GM13977 (cell line): ENCODE measurements at places on chromosomes 5 and 9.

GRCh38 chr5:110817459-110817858, 78.7 kb downstream of the SLC25A46 start:
- no peak for DNase-seq

DNA sequence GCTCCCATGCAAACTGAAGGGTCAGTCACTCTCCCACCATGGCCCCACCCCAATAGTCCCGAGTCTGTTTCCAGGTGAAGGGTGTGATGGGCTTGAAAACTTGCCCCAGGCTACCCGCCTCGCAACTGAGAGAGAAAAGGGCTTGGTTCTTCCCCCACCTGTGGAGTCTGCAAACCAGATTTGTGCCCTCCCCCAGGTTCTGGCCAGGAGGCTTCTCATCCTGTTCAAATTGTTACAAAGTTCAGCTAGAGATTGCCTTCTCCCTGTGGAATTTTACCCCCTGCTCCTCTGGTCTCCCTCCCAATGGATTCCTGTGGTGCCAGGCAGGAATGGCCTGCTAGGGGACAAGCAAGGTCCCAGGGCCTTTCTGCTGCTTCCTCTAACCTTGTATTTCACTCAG, 93.1 kb upstream of the ACO1 start:
- no peak for DNase-seq

GRCh38 chr9:92507005-92507404, 24.7 kb upstream of the ASPN start:
- DNase-seq: no peak

DNA sequence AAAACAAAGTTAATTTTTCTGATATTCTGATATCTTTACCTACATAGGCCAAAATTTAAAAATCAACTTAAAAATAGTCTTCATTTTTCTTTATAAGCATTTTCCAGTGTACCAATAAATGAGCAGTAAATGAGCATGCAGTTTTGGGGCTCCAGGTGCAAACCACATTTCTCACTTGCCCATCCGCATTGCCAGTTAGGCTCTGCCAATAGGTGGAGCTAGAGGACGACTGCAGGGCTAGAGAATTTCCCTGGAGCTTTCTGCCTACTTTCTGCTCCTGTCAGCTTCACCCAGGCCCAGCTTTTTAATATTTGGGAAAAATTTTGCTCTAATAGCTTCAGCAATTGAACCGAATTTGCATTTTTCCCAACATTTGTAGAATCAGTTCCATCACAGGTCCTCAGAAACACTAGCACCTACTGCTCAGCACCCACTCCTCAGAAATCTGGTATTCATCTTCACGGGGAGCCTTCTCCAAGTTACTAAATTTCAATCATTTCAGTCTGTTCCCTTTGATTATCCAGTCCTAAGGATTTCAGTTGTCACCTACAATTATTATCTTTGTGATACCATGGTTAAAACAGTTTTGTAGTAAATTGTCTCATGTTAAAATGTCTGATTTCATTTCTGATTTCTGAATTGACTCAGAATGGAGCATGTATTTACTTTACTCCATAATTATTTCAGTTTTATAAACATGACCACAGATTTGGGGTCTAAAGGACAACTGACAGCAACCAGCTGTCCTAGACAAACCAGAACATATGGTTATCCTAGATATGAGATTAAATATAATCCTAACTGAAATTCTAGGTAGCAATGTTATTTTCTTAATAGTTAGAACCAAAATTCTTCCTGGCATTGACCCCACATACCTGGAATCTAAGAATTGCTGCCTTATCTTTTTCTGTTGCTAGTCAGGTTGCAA, 104.6 kb upstream of the FAM174A start:
- peak; percentile 28 for DNase-seq

DNA sequence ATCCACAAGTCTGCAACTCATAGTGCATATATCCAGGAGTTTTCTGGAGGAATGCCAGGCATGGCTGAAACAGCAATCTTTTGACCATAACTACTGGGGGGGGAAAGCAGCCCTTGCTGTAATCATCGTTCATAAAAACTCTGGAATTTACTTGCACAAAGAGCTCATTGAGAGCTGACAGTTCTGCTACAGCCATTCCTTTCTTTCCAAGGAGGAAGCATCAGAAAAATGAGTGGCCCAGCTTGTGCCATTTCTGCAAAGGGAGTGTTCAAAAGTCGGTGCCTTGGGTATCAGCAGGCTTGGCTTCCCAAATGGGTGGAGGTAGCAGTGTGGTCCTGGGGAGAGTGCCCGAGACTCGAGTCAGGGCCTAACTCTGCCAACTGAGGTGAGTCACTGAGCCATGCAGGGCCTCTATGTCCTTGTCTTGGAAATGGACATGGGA, 101.5 kb downstream of the GCNT1 start:
- DNase-seq: no peak

GRCh38 chr5:167652690-167653089, 638.8 kb upstream of the WWC1 start:
- DNase-seq: no peak

GRCh38 chr5:40578501-40579451, 100.9 kb upstream of the PTGER4 start:
- peak; percentile 15 for DNase-seq

DNA sequence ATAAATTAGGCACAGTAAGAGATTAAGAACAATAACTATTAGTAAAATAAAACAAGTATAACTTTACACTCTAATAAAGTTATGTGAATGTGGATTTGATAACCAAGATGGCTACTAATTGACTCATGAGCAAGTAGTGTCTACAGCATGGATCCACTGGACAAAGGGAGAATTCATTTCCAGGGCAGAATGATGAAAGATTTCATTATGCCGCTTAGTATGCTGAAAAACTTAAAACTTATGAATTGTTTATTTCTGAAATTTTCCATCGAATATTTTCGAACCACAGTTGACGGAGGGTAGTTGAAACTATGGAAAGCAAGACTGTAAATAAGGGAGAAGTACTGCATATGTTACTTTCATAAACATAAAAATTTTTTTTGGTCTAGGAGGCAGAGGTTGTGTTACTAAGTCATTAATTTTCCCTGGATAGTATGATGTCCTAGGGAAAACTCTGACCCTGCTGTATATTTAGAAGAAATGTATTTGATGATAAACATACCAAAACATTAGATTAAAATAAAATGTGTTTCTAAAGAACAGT, 24.9 kb upstream of the TARS1 start:
- DNase-seq: no peak

GRCh38 chr5:118894709-118895108, 93.6 kb downstream of the DTWD2 start:
- DNase-seq: no peak

- DNase-seq: no peak
Observed at GRCh38 chr5:9251379-9251980, 294.4 kb downstream of the SEMA5A start.

GRCh38 chr9:10806868-10807267, 194.1 kb upstream of the PTPRD start:
- no peak for DNase-seq

DNA sequence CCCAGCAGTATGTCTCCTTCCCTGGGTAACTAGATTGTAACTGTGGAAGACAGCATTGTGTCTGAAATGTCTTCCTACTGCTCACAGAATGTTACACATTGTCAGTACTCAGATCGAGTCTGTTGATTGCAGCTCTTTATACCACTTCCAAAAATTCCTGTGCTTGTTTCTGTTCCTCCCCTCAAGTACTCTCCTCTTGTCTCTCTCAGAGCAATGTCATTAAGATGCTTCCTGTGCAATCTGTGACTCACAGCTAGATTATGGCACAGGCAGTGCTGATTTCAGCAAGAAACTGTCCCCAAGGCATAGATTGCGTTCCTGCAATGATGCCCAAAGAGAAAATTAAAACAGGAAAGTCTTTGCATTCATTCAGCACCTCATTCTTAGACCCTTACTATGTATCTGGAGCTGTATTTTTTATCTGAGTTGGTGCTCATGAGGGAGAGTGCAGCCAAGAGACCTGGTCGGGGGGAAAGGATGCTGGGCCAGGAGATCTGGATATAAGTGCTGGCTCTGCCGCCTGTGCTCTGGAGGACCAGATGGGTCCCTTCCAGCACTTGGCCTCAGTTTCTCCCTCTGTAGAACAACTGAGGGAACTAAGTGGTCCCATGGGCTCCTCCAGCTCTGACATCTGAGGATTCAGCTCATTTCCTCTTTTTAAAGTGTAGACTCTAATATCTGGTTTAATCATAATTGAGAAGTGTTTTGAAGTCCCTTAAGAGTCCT, 40.8 kb upstream of the GNPDA1 start:
- DNase-seq: no peak

- DNase-seq: no peak
Observed at GRCh38 chr9:75228893-75229292, 140.6 kb downstream of the OSTF1 start.

DNA sequence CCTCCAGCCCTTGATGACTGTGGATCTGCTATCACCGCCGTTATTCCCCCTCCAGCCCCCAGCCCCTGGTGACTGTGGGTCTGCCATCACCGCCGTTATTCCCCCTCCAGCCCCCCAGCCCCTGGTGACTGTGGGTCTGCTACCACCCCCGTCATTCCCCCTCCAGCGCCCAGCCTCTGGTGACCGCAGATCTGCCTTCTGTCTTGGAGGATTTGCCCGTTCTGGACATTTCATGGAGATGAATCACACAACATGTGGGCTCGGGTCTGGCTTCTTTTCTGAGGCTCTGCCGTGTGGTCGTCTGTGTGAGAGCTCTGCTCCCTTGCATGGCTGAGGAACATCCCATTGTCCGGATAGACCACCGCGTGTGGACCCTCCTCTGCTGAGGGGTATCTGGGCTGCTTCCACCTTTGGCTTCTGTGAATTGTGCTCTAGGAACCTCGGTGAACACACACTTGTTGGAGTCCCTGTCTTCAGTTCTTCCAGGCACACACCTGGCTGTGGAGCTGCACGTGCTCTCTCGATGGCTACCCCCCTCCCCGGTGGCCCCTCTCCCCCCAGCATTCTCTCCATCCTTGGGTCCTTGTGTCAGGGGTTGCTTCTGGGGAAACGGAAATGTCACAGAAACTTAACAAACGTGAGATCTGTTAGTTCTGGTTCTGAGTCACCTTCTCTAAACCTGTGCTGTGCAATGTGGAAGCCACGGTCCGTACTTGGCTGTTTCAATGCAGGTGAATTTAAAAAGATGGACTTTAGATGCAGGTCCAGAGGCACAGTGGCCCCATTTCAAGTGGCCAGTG, 105.3 kb upstream of the COL5A1 start:
- no peak for DNase-seq

- DNase-seq: peak; percentile 54
Observed at GRCh38 chr5:57175551-57176309, 1.9 kb downstream of the GPBP1 start.

DNA sequence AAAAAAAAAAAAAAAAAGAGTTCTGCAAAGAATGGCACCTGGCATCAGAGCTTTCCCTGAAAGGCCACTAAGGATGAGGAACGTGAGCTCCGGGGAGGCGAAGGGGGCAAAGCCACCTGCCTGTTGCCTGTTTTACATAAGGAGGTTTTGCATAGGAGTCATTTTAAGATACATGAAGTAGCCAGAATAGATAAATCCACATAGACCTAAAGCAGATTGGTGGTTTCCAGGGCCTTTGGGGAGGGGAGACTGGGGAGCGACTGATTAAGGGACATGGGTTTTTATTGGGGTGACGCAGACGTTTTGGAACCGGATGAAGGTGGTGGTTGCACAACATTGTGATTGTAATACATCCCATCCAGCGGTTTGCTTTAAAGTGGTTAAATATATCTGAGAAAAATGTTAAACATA, 7.1 kb downstream of the NEK6 start:
- DNase-seq: peak; percentile 75

DNA sequence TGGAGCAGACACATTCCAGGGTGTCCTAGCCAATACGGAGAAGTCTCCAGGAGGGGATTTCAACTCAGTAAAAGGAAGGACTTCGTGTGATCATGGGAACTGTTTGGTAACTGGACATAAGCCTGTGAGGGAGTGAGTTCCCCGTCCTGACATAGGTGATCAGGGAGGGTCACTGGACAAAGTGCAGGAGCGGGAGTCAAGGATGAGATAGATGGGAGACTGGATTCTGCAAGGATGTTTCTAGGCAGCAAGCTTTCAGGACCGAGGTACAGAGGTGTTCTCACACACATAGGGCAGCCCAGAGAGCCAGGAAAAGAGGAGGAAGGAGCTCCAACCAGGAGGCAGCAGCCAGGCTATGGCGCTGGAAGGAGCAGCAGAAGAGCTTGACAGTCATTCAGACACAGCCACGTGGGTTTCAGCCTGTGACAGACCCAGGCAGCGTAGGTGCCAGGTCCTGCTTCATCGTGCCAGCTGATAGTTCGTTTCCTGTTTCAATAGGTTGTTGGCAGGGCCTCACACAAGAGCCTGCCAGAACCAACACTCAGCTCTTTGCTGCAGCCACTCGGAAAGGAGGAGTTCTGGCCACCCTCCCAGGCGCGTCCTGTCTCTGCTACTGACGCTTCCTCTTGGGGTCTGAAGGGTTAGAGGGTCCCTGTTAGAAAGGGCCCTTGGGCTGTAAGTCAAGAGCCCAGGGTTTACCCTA, 84.1 kb downstream of the AMBP start:
- DNase-seq: no peak

DNA sequence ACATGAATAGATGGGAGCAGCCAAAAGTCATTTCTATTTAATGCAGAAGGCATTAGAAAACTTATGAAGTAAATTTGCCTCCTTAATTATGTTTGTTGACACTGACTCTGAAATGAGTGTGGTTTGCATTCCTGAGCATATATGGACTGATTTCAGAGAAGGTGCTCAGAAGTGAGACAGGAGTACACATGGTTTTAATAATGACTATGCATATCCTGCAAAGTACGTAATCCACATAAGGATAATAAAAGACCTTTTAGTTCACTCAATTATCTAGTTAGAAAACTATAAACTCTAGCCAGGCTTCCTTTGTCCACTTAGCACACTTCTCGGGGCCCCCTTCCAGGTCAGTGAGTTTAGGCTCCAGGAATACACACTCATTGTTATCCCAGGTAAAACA, 75.7 kb upstream of the SNX2 start:
- DNase-seq: no peak

- no peak for DNase-seq
Observed at GRCh38 chr5:141843156-141843927, 34.9 kb downstream of the PCDH1 start.
